ENCODE measurements at places on chromosomes 2 and 18. TPM values are rescaled to one million over a fixed set of nuclear protein-coding genes. Genes with fewer than 3 reads are reported as not detected.

FAM161A gene
- 0.91 TPM for total RNA-seq

POU3F3 gene
- total RNA-seq = not detected

RNF152 gene
- 0.60 TPM for total RNA-seq

CYRIA gene
- total RNA-seq = 1.3 TPM

MARS2 gene
- 7.8 TPM for total RNA-seq

COLEC11 gene
- 0.47 TPM for total RNA-seq

SERPINB11 gene
- not detected for total RNA-seq

SH3RF3 gene
- total RNA-seq = 5.9 TPM

FMNL2 gene
- total RNA-seq = 0.31 TPM

SIX3 gene
- not detected for total RNA-seq

TMEM214 gene
- total RNA-seq = 24.6 TPM

ASTL gene
- total RNA-seq = 6.5 TPM

ANKRD36 gene
- 60.5 TPM for total RNA-seq

UCN gene
- 2.3 TPM for total RNA-seq

SNTG2 gene
- 1.5 TPM for total RNA-seq

CRYGD gene
- total RNA-seq = not detected

PJVK gene
- 4.2 TPM for total RNA-seq

FSIP2 gene
- total RNA-seq = 0.96 TPM

SPAG16 gene
- 3.2 TPM for total RNA-seq

NT5DC4 gene
- not detected for total RNA-seq

KCNG2 gene
- not detected for total RNA-seq

GLI2 gene
- total RNA-seq = not detected

SERPINB7 gene
- total RNA-seq = not detected

ITGA4 gene
- total RNA-seq = 79.5 TPM

FNDC4 gene
- not detected for total RNA-seq

GALR1 gene
- not detected for total RNA-seq

DNER gene
- not detected for total RNA-seq

C2orf69 gene
- total RNA-seq = 12.5 TPM

IL1R2 gene
- total RNA-seq = 0.47 TPM

COLEC12 gene
- not detected for total RNA-seq

MPP4 gene
- not detected for total RNA-seq

LIPG gene
- total RNA-seq = not detected

STAMBP gene
- total RNA-seq = 13.8 TPM

ALPP gene
- not detected for total RNA-seq

CYS1 gene
- total RNA-seq = not detected

NCKAP5 gene
- total RNA-seq = not detected

FOXD4L1 gene
- not detected for total RNA-seq

ANKRD53 gene
- 0.42 TPM for total RNA-seq

FOSL2 gene
- total RNA-seq = 152 TPM

Data from CD4-positive, alpha-beta T cell (primary cell).